Choroid plexus epithelial cell (primary cell): ENCODE measurements at places on chromosomes 2 and 18.

DNA sequence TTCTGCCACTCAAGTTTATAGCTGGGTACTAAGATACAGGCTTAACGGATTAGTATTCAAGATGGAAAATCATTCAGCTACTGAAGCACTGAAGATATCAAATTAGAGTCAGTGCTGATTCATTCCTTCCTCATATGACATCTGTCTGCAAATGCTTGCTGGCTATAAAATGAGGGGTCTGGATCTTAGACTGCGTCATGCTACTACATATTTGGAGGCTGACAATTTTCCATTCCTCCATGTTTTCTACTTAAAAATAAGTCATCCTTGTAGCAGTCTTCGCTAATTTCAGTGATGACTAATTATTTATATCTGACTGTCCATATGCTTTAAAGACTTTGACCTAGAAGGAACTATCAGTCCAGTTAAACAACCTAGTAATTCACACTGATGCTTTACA lies 233.4 kb downstream of the RIT2 start:
- DNase-seq, result no peak

DNA sequence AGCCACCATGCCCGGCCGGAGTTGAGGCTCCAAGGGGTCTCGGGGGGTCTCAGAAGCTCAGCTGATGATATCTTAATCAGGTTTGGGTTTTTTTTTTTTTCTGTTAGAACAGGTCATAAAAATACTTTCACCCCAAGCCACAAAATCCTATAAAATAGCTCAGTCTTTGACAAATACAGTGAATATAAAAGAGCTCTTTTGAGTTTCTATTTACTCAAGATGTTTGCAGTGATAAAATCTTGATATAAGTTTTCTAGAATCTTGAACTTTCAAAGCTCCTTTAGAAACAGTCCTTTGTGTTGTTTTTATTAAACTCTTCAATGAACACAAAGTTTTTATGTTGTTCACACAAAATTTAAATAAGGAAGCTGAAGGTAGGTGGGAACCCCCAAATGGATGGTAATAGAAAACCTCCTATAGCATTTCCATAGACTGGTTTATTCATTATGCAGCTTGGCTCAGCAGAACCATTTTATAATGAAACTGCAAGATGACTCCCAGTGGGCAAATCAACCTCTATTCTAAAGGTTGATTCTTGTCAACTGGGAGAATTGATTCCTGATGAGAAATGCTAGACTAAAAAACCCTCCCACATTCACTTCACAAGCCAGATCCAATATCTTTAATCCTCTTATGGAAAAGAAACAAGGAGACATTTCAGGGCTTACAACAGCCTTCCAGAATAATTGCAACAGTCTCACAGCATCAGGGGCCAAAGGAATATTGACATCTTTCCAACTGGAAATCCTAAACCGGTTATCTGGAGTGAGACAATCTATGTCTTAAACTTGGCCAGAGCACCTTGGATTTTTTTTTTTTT lies 13.6 kb upstream of the NARS1 start:
- DNase-seq, result no peak

GRCh38 chr2:170218931-170219330 lies 41.0 kb downstream of the MYO3B start:
- no peak for DNase-seq

GRCh38 chr2:55926246-55926645 lies 2.7 kb upstream of the EFEMP1 start:
- no peak for DNase-seq

DNA sequence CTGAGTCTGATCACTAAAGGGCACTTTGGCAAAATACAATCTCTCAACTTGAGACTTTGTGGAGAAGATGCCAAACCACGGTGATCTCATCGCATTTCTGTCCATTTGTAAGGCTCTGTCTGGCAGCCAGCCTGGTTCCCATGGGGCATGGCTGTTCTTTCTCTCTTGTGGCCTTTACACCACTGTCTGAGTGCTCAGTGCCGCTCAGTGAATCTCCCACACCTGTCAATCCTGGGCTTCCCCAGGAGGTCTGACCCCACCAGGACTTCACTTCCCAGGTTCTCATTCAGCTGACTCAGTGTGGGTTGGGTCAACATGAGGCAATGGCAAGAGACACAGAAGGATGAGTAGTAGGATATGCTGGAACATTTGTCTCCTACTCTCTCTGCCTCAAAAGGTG lies 96.8 kb upstream of the TRIB2 start:
- peak; percentile 94 for DNase-seq

DNA sequence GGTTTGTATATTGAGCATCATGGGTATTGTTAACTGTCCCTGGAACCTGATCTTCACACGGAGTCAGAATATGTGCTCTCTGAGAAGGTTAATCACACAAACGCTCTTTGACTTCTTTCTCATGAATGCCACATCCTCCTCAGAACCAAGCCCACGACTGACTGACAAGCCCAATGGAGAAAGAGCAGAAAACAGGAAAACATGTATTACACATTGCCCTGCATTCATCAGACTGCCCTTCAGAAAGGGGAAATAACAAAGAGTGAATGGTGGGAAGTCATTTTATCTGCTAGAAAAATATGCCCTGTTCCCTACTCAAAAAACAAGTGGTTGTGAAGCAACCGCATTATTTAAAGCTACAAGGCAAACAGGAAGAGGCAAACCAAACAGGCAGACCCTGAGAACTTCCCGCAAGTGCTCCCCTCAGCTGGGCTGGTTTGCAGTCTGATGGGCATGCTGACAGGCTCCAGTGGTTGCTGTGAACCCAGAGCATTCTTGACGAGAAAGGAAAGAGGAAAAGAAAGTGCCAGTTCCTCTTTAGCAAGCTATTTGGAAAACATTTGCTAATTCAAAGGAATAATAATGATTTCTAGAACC lies 172.9 kb upstream of the SETBP1 start:
- peak; percentile 16 for DNase-seq

DNA sequence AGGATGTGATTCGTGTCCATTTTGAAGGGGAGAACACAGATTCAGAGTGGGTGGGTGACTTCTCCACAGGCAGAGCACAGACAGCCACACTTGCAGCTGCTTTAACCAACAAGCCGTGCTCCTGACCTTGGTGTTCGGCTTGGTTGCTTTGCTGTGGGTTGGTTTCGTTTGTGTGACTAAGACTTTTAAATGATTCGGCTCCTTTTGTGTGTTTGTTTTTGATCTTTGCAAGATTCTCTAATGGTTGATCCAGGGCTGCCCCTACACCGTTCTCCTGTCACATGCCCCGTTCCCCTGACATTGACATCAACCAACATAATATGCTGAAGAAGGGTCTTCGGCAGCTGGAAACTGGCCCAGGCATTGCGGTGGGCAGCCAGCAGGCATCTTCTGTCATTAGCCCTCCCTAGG lies 95.9 kb upstream of the MBOAT2 start:
- DNase-seq, result peak; percentile 83

- DNase-seq, result peak; percentile 39
These were observed 123.0 kb downstream of the AGAP1 start for GRCh38 chr2:235616885-235617284.

DNA sequence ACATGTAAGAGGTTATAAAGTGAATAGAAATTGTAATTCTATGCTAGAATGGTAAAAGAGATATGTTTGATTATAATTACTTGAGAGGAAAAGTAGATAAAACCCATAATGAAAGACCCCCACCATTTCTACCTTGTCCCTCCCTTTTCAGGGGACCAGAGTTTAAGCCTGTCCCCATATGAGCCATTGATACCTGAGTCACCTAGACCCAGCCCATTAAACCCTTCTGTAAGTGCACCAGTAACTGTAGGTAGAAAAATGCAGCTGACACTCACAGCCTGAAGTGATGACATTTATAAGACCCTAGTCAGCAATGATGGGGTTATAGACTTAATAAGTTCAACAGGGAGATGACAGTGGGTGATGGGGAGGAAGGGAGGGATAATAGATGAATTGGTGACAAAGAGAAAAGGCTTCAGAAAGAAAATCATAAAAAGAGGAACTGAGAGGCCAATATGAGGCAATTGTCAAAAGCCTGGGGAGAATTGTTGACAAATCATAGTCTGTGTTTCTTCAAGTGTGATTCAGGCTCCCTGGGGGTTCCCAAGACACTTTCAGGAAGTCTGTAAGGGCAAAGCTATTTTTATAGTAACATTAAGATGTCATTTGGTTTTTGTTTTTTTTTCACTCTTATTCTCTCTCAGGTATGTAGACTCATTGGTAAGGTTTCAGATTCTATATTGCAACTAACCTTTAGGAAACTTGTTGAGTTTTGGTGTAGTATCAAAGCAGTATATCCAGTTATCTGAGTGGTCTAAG lies 544.2 kb downstream of the SATB2 start:
- no peak for DNase-seq

DNA sequence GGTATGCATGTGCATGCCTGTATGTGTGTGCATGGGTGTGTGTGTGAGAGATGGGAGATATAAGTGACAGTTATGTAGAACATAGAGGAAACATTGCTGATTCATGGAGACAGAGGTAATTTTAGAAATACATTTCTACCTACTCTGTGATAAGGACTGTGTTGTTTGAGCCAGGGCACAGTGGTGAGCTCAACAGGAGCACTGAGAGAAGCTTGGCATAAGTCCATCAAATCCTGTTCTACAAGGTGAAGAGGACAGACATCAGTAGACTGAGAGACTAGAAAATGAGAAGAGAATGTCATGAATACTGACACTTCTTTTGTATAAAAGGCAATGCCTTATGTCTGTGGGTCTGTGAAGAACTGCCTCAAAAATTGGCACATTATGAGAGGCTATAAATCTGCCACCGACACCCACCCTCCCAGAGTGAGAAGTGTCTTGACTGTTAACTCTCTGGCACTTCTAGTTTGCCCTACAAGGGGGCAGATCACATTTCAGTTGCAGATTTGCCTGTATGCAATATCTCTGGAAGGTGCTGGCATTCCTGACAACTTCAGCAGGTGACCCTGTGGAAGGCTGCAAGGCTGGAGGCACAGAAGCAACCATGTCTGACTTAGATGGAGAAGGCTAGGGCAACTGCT lies 962.3 kb upstream of the NRXN1 start:
- no peak for DNase-seq

- DNase-seq, result no peak
These were observed 65.4 kb upstream of the MMADHC start for GRCh38 chr2:149652926-149653325.

GRCh38 chr18:10474309-10474708 lies 19.9 kb downstream of the APCDD1 start:
- DNase-seq, result no peak

GRCh38 chr18:45222180-45222579 lies 393.1 kb upstream of the SLC14A2 start:
- DNase-seq, result no peak

- DNase-seq, result peak; percentile 14
These were observed 896 bp downstream of the CACNB4 start for GRCh38 chr2:152097801-152098495.

DNA sequence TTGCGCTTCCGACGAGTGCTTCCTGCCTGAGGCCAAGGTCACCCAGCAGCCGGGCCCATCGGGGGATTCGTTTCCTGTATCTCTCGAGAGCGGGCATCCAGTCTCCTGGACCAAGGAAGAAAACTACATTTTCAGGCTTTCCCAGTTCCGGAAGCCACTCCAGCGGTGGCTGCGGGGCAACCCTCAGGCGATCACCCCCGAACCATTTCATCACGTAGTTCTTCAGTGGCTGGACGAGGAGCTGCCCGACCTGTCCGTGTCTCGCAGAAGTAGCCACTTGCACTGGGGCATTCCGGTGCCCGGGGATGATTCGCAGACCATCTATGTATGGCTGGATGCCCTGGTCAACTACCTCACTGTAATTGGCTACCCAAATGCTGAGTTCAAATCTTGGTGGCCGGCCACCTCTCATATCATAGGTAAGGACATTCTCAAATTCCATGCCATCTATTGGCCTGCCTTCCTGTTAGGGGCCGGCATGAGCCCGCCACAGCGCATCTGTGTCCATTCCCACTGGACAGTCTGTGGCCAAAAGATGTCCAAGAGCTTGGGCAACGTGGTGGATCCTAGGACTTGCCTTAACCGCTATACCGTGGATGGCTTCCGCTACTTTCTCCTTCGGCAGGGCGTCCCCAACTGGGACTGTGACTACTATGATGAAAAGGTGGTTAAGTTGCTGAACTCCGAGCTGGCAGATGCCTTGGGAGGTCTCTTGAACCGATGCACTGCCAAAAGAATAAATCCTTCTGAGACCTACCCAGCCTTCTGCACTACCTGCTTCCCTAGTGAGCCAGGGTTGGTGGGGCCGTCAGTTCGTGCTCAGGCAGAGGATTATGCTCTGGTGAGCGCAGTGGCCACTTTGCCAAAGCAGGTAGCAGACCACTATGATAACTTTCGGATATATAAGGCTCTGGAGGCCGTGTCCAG lies 1.0 kb downstream of the MARS2 start:
- no peak for DNase-seq

GRCh38 chr18:50981381-50981780 lies 13.5 kb downstream of the ELAC1 start:
- peak; percentile 16 for DNase-seq

GRCh38 chr2:7394195-7394594 lies 477.0 kb downstream of the RNF144A start:
- no peak for DNase-seq

DNA sequence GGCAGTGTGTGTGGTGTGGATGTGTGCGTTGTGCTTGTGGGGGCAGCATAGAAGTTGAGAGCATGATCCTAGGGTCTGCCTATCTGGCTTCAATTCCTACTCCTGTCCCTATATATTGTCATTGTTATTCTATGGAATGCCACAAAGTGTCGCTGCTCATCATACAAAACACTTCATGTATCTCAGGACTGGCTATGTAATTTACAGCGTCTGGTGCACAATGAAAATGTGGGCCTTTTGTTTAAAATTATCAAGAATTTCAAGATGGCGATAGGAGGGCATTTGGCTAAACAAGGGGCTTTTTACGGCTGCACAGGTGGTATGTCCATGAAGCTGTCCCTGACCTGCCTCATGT lies 3.4 kb downstream of the SERPINB2 start:
- DNase-seq, result peak; percentile 39

DNA sequence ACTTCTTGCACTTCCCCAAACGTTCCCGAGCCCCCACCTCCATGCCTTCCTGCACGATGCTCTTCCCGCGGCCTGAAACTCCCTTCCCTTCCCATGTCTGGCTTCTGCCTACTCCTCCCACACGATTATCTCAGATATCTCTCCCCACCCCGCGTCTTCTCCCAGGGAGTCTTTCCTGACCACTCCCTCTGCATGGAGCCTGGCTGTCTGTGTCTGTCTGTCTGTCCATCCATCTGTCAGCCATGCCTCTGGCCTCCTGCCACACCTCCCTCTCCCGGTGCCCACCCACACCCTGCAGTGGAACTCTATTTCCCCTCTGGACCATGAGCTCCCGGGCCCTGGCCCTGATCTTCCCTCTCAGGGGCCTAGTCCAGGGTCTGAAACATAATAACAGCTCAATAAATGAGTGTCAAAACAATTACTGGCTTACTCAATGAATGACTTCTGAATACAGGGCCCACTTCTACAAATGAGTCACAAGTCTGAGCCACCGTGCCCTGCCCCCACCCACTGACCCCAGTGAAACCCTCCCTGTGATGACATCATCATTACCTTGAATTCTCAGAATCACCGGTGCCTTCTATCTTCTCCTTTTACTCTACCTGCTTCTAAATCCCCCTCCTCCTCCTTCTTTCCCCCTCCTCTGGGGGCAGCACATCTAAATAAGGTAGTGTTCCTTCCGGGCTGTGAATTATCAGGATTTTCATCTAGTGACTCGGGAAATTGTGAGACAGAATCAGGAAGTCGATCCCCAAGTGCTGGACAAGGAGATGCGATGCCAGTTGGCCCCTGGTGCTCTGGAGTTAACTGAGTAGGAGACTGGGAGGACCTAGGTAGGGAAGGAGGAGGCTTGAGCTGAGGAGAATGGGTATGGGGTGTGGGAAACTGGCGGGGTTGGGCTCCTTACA lies 46.1 kb upstream of the PLB1 start:
- DNase-seq, result peak; percentile 52
